AG09309 (cell line): ENCODE measurements at places on chromosomes 12 and 14.

DNA sequence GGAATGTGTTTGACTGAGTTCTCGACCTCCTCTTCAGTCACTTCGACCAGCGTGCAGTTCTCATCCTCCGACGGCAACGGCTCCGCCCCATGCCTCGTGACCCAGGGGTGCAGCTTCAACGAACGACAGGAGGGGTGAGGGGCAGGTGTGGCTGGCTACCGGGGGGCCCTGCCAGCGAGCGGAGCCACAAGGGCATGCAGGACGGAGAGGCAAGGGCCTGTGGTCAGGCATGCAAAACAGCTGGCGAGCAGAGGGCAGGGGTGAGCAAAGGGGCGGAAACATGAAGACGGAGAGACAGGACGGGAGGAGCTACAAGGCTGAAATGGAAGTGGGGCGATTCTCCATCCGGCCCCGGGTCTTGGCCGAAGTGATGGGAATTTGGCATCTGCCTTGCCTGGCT, 38.7 kb downstream of the P2RX4 start:
- DNase-seq: no peak

DNA sequence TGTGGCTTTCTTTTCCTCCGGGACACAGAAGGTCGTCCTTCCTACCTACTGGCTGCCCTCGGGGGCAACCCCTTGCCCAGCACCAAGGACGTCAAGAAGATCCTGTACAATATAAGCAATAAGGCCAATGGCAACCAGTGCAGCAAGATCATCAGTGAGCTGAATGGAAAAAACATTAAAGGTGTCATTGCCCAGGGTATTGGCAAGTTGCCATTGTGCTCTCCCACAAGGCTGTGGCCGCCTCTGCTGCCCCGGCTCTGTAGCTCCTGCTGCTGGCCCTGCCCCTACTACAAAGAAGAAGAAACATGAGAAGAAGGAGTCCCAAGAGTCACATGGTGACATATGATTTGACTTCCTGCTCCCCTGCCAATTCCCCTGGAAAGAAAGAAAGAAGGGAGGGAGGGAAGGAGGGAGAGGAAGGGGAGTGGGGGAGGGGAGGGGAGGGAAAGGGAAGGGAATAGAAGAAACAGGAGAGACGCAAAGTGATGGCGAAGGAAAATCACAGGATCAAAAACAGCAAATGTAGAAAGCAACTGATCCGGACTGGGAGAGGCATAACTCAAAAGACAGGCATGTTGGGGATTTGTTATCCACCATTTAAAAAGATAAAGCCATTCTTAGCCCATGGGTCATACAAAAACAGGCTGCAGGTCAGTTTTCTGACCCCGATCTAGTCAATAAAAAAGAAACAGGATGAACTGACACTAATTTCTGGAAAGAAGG, 61.3 kb upstream of the RESF1 start:
- no peak for DNase-seq

DNA sequence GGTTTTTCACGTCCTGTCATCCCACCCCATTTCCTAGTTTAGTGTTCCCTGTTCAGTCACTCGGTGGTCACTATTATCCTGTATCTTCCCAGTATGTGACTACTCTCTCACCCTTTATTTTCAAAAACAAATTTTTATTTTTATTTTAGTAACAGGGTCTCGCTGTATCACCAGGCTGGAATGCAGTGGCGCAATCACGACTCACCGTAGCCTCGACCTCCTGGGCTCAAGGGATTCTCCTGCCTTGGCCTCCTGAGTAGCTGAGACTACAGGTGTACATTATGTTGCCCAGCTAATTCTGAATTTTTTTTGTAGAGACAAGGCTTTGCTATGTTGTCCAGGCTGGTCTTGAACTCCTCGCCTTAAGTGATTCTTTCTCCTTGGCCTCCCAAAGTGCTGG, 20.1 kb upstream of the PRICKLE1 start:
- DNase-seq: no peak

GRCh38 chr12:102939670-102940222, 17.7 kb upstream of the ASCL1 start:
- no peak for DNase-seq

- DNase-seq: no peak
Observed at GRCh38 chr12:120381752-120382419, 12.9 kb upstream of the MSI1 start.

DNA sequence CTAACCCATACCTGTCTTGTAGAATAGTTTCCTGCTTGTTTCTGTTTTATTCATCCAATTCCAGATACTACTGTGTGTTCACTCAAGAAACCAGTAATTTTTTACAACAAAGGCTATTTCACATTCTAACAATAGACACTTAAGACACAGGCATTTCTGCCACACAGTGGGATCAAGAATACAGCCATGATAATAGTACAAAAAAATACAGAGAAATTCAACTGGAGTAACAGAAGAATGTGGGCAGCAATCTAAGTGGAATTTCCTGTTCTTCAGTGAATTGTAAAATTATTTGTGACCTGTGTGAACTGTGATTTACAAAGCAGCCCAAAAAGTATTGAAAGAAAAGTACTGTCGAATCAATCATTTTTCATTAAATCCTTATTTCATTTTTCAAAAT, 282.9 kb downstream of the CCER1 start:
- DNase-seq: no peak

DNA sequence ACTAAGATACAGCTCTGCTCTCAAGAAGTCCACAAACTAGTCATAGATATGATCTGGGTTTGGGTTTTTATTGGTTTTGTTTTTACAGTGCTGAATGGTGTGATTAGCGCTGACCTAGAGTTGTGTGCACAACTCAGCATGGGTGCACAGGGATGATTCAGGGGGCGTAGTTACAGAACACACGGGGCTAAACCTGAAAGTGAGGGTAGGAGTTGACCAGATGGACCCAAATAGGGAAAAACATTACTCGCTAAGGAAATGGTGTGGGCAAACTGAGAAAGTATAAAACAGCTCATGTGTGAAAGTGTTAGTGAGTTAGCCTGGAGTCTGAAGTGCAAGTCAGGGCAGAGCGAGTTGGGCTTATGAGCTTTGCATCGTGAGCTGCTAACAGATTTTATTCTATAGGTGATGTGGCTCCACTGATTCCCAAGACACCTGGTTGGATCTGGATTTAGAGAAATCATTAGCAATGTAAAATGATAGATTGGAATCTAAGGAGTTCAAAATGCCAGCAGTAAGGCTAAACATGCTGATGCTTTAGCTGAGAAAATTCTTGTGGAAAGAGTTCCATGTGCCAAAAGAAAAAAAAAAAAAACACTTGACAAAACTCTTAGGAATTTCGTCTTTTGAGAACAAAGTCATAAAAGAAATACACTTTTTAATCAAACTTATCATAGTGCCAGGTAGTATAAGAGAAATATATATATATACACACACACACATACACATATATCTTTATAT, 134.9 kb downstream of the SLC5A8 start:
- no peak for DNase-seq

GRCh38 chr14:78022059-78022458, 148.1 kb upstream of the NRXN3 start:
- DNase-seq: no peak

DNA sequence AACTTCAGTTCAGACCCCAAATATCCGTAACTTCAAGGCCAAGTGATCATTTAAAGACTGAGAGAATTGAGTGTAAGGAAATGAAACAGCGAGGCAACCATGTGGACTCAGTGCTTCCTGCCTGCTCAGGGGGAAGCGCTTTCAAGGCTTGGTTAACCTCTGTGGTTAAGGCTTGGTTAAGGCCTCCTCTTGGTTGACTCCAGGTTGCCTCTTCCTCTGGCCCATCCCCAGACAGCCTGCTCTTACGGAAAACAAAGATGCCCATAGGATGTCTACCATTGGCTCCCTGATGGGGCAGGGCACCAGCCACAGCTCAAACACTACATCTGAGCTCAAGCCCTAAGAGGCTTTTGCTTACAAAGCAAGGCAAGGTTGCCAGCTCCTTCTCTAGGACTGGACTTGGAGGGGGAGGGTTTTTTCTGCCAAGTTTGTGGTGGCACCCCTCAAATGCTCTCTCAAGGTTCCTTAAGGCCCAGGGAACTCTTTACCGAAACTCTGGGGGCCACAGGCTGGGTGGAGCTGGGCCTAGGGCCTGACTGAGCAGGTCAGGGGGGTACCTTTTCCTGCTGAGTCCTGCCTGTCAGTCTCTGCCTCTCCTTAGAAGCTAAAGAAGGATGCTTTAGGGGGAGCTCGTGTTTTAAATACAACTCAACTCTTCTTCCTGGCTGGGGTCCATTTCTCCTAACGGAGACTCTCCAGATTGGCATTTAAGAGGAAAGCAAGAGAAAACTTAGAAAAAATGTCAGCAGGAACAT, 13.7 kb downstream of the COL2A1 start:
- no peak for DNase-seq

GRCh38 chr14:106488291-106488690, 961.9 kb downstream of the TMEM121 start:
- DNase-seq: no peak

- peak; percentile 21 for DNase-seq
Observed at GRCh38 chr12:71763677-71764379, 9.2 kb downstream of the RAB21 start.

GRCh38 chr12:50927356-50927755, 25.0 kb upstream of the HIGD1C start:
- DNase-seq: no peak

- no peak for DNase-seq
Observed at GRCh38 chr12:90010089-90010488, 301.5 kb upstream of the ATP2B1 start.

DNA sequence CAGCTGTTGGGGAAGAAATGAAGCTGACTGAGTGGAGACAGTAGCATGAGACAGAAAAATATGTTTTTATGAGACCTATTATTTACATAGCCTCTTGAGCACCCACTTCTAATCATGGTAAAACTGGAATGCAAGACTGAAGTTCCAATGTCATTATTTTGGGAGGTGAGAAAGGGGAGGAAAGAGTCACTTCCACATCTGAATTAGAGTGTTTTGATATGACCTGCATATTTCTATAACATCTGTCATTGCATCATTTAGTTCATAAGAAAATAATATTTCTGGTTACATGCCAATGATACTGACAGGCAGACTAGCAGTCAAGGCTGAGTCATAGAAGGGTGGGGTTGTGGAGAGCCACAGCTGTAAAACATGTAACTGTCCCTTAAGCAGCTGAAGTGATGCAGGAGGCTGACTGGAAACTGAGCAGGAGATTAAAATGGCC, 26.7 kb downstream of the NTN4 start:
- peak; percentile 61 for DNase-seq

DNA sequence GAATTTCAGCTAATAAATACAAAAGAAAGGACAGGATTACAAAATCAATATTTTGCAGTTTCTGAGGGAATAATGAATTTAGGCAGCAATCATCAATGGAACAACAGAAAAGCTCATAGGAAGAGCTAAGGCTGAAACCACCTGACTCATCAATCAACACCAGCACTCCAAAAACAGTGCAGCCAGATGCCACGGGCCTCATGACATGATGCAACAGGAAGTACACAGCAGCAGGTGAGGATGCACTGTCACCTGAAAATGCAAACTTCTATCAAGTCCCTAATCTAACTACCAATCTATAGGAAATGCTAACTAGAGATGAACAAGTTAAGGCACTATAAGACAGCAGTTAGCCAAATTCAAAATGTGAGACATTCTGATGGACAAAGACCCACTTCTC, 21.7 kb downstream of the GNS start:
- no peak for DNase-seq

- no peak for DNase-seq
Observed at GRCh38 chr14:93962701-93963601, 13.4 kb downstream of the ASB2 start.

- DNase-seq: no peak
Observed at GRCh38 chr12:18496156-18496555, 234.8 kb downstream of the PIK3C2G start.

DNA sequence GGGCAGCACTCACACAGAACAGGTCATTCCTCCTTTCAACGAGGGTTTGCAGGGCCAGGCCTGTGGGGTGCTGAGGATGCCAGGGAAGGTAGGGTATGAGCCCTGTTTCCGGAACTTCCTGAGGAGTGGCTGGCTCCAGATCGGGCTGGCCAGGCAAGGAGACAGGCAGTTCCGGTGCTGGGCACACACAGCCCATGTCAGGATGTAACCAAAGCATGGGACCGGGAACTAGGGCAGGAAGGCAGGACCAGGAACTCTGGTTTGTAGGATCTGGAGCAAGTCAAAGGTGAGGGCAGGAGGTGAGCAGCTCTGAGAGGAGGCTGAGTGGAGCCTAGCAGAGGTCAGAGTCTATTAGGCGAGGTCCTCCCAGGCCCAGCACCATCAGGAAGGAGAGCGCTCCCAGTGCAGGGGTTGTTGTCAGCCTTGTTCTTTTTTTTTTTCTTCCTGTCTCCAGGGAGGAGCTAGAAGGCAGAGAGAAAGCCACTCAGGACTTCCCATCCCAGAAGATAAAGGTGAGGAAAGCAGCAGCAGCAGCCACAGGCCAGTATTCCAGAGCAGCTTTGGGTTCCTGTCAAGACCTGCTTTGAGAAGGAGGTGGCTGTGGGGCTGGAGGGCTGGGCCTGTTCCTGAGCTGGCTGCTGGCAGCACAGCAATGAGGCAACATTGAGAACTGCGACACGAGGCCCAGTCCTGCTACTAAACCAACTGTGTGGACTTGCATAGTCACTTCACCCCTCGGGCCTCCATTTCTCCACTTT, 49.0 kb upstream of the PTGR2 start:
- DNase-seq: no peak

DNA sequence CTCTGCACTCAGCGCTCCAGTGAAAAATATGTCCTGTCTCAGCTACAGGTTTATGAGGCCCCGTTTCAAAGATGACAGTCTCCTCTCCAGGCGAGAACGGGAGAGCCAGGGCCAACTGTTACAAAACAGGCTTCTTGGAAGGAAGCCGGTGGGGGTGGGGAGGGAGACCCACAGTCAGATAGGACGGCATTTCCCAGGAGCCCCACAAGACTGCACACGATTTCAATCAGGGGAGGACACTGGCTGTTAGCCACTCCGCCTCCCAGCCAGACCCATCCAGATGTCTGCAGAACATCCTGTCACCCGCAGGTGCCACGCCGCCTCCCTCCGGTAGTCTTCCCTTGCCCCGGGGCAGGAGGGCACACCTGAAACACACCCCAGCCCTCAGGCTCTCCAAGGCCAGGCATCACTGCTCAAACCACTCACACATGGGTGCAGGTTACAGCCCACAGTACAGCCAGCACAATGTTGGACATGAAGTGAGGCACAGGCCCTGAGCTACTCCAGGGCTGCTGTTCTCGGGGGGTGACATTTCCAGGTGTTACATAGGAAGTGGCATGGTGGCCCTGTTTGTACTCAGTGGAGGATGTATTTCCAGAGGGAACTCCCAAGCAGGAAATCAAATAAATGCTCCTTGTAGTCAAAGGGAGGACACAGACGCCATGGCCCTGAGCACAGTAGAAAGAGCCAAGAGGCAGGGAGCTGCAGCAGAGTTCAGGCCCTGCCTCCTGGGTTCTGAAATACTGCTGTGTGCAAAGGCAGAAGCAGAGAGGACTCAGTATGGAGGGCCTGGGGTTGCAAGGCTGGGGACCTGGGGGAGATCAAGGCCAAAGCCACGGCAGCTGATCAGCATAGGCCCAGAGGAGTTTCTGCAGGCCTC, 138.1 kb downstream of the BCL11B start:
- no peak for DNase-seq

DNA sequence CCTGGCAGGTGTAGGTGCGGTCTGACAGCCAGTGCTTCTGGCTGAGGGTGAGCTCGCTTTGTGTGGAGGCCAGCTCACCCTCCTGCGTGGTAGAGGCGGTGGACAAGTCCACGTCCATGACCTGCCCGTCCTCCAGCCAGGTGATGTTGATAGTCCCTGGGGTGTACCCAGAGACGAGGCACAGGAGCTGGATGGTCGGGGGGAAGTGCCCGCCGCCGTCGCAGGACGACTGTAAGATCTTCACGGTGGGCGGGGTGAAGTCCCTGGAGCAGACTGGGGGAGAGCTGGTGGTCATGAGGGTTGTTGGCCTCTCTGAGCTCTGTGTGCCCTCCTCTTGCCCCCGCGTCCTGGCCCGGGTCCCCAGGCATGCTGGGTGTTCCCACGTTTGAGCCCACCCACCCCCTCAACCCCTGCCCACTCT, 74.6 kb downstream of the TMEM121 start:
- DNase-seq: no peak
